Activated T-cell treated with anti-CD3 and anti-CD28 coated beads for 4 hours (primary cell): ENCODE measurements at places on chromosomes 6 and 20.

DNA sequence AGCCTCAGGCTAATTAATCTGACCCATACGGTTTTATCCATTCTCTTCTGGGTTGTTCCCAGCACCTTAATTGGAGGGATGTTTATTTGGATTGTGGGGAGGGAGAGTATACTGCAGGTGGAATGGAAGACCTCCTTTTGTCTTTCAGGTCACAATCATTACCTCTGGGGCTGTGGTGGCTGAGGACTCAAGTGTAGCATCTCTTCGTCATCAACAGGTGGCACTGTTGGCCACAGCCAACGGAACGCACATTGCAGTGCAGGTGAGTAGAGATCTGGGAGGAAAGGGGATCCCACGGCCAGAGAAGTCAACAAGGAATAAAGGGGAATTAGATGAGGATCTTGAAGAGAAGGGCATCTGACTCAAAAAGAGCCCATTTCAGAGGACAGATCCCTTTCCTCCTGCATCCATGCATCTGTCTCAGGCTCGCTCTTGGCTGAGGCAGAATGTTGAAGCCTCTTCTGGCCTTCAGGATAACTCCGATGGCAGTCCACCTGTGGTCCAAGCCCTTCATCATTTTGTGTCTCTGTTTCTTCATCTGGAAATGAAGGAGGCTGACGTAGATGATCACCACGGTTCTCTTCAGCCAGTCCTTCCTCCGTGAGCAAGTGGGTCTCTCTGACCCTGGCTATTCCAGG, 3.2 kb upstream of the DEF6 start:
- DNase-seq = no peak

DNA sequence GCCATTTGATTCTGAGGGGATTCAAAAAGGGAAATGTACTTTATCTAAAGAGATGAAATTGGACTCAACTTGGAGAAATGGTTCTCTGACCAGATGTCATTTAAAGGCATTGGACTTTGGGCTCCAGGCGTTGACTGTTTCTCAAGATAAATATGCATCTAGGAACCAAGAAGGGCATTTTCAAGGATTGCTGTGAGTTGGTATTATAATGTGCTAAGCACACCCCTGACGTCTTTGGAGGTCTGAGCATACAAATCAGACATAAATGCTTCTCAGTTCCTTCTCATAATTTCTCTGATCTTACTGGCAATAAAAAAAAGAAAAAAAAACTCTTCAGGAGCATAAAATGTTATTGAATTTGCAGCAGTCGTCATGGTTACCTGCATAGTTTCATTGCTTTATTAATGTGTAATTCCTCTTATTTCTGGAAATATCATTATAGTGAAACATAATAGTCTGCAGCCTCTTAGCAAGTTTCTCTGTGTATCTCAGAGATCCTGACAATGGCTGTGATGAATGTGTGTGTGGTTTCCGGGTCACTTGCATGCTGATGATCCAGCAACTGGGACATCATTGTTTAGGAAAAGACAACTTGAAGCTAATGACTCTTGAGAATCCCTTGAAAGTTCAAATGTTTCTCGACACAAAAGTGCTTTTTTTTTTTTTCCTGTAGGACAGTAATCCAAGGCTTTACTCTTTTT, 136.0 kb downstream of the AIG1 start:
- no peak for DNase-seq

DNA sequence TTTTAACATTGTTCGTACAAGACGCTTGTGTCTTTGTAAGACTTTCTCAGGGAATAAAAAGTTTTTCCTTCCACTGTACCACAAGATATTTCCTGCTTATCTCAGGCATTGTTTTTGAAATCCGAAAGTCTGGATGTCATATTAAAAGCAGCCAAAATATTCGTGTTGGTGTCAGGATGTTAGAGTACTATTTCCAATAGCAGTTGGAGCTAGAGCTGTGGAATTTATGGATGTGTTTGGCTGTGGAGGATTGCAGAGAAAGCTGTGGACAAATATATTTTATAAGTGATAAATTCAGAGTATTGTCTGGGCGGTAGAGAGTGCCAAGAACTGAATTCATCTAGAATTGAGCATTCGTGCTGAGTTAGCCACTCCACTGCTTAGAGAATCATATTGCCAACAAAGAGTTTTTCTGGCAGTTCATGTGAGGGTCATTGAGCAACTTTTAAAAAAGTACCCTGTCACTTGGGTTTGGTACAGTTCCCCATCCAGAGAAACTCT, 57.7 kb downstream of the ZDHHC14 start:
- no peak for DNase-seq

GRCh38 chr20:60648556-60648955, 603.5 kb upstream of the CDH4 start:
- DNase-seq = no peak

GRCh38 chr6:163941624-163941976, 527.1 kb downstream of the QKI start:
- no peak for DNase-seq

DNA sequence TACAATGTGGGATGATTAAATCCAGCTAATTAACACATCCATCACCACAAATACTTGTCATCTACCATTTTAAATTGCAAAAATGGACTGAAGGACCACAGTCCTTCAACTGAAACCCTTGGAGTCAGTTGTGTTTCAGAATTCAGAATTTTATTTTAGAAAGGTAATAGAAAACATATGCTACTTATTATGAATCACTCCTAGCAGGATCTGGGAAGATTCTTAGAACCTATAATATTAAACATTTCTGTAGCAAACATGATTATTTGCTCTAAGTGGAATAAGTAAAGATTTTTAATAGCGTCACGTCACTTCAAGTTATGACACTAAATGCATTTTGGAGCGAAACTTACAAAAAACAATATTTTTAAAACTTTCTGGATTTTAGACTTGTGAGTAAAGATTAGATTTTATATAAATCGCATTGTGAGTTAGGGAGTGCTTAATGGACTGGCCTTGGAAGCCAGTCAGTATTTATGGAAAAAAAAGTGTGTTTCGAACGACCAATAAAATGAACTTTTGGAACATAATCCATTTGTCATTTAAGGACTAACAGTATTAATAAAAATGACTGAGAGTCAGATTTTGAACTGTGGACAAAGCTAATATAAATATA, 71.8 kb upstream of the PHACTR2 start:
- DNase-seq = no peak

- DNase-seq = no peak
These were observed 256.7 kb upstream of the TCF21 start for GRCh38 chr6:133632206-133632605.

DNA sequence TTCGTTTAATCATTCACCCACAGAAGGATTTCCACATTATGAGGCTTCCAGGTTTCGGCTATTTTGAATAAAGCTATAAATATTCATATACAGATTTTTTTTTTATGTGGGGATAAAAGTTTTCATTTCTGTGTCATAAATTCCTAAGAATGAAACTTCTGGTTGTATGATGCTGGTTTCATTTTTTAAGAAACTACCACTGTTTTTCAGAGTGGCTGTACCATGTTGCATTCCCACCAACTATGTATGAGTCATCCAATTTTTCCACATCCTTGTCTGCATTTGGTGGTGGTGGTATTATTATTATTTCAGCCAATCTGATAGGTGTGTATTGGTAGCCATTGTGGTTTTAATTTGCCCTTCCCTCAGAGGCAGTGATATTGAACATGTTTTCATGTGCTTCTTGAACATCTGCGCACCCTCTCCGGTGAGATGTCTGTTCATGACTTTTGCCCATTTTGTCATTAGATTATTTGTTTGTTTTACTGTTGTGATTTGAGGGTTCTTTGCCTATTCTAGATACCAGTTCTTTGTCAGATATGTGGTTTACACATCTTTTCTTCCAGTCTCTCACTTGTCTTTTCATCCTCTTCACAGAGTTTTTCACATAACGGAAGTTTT, 75.5 kb downstream of the DOK5 start:
- DNase-seq = no peak

- DNase-seq = no peak
These were observed 169.1 kb upstream of the PTCHD4 start for GRCh38 chr6:48280035-48280620.

GRCh38 chr6:167750956-167751358, 75.8 kb upstream of the AFDN start:
- no peak for DNase-seq

GRCh38 chr20:12306107-12306506, 388.4 kb downstream of the BTBD3 start:
- DNase-seq = no peak

- no peak for DNase-seq
These were observed at the start of gene PACSIN1 for GRCh38 chr6:34465531-34466241. PACSIN1 (plus strand) TSS chr6:34466076; CDS start chr6:34526306, 60,230 bp downstream.

- no peak for DNase-seq
These were observed 142.5 kb downstream of the CD164 start for GRCh38 chr6:109239651-109240321.

DNA sequence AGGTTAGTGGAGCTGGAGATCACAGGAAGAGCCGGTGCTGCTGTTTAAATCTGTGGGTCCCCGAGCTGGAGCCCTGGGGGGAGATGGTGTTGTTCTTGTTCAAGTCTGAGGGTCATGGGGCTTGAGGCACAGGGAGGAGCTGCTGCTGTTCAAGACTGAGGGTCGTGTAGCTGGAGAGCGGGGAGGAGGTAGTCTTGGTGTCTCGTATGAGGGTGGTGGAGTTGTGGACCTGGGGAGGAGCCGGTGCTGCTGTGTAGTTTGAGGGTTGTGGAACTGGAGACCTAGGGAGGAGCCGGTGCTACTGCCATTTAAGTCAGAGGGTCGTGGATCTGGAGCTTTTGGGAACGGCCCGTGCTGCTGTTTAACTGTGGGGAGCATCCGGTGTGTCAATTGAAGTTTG, 112.2 kb upstream of the SULF2 start:
- DNase-seq = no peak

GRCh38 chr20:38357653-38358207, 11.4 kb downstream of the LBP start:
- DNase-seq = no peak

GRCh38 chr20:18624948-18625347, 37.1 kb downstream of the DTD1 start:
- no peak for DNase-seq

DNA sequence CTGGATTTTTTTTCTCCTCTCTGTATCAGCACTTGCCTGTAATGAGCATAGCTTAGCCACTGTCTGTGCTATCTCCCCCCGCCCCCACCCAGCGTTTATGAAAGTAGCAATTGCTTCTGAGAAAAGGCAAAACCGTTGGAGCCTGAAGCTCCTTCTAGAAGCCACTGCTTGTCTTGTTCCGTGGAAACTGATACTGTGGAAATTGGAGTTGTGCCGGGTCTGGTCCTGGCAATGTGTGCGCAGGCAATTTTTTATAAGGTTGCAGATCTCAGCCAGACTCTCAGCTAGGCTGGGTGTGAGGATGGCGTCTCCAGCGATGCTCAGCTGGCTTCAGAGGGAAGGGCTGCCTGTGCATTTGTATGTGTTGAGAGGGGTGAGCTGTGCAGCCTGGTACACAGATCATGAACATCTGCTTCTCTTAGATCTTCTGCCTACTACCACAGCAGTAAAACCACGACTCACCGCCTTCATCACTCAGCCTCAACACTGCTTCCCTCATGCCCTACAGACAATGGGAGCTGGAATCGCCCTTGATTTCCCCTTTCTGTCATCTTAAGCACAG, 72.4 kb upstream of the GTSF1L start:
- DNase-seq = no peak

DNA sequence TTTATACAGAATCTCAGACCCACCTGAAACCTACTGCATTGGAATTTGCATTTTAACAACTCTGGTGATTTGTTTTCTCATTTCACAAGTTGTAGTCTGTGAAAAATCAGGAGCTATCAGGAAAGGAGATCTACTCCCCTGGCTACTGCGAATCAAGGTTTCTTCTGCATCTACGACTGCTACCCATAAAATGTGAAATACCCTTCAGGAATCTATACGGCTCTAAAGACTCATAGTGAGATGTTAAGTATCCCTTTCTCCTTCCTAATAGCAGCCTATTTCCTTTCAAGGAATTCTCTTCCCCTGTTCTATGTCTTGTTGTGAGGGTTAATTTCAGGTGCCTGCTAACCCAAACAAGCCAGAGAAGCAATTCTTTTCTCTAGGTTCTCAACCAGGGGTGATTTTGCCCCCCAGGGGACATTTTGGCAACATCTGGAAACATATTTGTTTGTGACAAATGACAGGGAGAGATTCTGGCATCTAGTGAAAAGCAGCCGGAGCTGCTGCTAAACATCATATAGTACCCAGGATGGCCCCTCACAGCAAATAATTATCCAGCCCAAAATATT, 26.3 kb downstream of the WFDC3 start:
- DNase-seq = no peak
